ENCODE measurements at places on chromosomes 5 and 9.

GRCh38 chr5:72244862-72245371 is 75.1 kb downstream of the MRPS27 start:
- no peak for DNase-seq

- DNase-seq, result no peak
These were observed 29.5 kb downstream of the TGFBI start for GRCh38 chr5:136058039-136058971.

DNA sequence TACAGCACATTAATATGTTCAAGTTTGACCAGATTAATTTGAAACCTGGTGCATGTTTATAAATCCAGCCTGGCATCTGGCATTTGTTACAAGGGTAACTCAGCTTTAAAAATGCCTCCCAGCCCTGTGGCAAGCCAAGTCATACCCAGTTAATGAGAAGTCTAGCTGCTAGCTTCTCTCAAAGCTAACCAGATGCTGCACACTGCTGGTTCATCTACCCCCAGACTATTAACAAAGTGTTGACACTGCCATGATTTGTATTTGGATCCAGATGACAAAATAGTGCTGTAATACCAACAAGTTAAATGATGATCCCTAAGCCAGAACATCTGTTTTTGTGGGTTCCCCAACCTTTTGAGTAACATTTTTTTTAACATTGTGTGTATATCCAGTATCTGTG is 573.7 kb upstream of the DAB2 start:
- no peak for DNase-seq

DNA sequence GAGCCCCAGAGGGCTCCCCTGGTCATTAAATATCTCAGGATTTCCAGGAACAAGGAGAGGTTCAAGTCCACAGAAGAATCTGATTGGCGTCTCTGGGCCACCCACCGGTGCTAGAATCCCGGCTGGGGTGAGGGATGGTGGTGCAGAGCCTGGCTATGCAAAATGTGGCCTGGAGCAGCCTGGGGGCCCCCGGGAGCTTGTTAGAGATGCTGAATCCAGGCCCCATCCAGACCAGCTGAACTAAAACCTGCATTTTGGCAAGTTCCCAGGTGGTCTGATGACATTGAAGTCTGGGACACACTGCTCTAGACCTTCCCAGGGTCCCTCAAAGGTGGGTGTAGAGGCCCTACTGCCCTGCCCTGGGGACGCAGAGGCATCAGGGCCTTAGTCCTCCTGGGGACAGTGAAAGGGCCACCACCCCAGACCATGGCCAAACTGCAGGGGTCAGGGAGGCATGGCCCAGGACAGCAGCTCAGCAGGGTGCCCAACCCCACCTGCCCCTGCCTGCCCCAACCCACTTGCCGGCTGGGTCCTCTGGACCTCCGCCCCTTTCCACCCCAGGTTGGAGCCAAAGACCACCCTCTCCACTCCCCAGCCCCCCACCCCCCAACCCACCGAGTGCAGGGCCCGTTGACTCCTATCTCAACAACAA is 34.7 kb downstream of the ADAMTS2 start:
- no peak for DNase-seq

- DNase-seq, result no peak
These were observed 200.9 kb downstream of the GADD45G start for GRCh38 chr9:89805571-89806292.

DNA sequence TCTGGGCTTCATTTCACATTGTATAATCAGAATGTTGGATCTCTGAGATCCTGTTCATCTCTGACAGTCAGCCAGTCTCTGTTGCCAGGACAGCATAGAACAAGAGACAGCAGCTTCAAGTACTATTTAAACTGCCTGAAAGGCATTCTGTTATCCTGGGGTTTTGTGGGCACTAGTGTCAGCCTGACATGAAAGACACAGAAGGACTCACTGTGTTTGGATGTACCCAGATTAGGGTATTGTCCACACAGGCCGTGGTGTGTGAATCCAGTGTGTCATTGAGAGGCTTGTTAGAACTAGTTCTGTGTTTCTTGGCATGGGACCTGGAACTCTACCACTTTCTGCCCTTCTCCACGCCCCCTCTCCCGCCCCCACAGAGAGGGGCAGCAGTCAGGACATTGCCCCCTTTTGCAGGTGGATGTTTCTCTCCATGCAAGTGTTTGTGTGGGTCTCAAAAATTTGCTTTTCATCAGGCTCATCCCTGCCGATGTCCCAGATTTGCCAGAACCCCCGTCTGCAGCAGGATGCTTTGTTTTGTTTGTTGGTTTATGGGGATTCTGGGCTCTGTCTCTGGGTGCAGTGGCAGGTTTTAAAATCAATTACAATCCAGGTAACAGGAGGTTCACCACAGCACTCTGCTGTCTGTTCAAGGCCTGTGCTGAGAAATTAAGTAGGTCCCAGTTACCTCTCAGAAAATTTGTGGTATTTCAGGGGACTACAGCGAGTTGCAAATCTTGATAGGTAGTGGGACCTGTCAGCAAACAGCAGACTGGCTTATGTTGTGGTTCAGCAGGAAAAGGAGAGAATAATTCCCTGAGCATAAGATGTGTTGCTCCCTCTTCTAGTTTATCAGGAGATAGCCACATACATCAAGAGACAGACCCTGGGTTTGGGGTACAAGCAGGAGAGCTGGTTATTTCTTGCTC is 144.6 kb downstream of the DOCK2 start:
- DNase-seq, result no peak

DNA sequence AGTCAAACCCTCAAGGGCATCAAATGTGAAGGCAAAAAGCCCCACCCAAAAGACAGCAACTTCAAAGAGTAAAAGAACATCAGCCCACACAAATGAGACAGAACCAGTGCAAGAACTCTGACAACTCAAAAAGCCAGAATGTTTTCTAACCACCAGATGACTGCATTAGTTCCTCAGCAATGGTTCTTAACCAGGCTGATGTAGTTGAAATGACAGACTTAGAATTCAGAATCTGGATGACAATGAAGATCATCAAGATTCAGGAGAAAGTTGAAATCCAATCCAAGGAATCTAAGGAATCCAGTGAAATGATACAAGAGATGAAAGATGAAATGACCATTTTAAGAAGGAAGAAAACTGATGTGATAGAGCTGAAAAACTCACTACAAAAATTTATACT is 339.7 kb downstream of the KIF4B start:
- no peak for DNase-seq

GRCh38 chr5:176596689-176597416 is 13.1 kb downstream of the GPRIN1 start:
- no peak for DNase-seq

- no peak for DNase-seq
These were observed 2.3 kb downstream of the KLF9 start for GRCh38 chr9:70411930-70412831.

GRCh38 chr9:71630377-71630995 is 137.8 kb downstream of the CEMIP2 start:
- DNase-seq, result no peak

DNA sequence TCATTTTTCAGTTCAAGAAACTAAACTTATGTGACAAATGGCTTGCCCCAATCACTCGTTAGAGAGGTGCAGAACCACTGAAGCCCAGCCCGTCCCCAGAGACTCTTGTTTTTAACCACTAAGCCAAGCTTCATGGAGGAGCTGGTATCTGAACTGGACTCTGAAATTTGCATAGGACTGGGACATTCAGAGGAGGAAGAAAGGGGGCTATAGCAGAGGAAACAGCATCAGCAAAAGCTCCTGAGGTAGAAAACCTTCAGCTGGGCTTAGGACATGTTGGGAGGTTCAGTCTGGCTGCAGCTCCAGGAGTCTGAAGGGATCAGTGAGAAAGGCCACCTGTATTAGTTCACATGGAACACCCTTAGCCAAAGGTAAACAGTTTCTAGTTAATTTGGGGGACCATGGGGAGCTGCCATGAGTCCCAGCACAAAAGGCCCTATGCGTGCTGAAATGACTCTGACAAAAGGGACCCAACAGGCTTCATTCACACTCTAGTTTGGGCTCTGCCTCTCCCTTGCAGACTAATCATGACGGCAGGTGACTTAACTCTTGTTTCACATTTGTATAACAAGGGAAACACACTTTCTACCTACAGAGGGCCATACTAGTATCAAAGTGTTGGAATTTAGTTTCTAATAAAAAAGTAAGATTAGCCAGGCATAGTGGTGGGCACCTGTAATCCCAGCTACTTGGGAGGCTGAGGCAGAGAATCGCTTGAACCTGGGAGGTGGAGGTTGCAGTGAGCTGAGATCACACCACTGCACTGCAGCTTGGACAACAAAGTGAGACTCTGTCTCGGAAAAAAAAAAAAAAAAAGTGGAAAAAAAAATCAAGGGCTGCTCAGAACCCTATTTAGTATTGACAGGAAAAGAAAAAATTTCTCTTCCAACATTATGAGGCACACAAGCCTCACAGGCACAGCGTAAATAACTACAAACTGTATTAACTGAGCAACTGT is 10.2 kb downstream of the FBXO10 start:
- no peak for DNase-seq

DNA sequence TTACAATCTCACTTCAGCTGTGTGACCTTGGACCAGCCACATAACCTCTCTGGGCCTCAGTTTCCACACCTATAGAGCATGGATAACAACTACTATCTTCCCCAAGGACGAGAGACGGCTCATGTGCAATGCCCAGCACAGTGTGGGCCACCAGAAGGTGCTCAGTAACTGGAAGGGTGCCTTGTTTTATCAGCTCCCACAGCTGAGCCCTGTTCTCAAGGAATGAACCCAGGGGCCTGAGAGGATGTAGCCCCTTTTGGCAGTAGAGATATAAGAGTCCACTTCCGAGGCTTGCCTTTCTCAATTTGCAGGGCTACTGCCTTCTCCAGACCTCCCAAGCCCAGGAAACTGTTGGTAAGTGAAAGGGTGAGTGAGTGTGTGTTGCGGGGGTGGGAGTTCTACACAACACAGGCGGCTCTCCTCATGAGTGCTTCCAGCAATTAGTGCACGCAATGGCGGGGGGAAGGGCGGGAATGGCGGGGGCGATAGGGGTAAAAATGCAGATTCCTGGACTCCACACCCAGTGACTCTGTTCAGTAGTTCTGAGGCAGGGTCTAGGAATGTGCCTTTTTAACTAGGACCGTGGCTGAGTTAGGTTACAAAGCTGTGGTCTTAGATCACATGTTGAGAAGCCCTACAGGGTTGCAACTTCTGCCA is 185.1 kb downstream of the FSTL4 start:
- no peak for DNase-seq

DNA sequence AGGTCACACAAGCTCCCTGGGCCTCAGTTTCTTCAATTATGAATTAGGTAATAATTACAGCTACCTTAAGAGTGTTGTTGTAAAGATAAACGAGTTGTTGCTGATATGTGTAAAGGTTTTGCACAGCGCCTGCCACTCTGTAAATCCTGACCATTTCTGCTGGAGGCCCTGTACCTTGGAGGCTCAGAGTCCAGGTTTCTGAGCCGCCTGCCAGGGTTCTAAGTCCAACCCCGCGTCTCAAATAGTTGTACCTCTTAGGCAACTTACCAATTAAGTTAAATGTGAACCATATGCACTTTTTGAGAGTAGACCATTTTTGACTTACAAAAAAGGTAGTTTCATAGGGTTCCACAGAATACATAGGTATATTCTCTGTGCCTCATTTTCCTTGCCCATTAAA is 156.8 kb upstream of the KLF9 start:
- DNase-seq, result no peak

GRCh38 chr5:84088996-84089395 is 295.7 kb downstream of the EDIL3 start:
- DNase-seq, result no peak

GRCh38 chr9:68898781-68899439 is 115.0 kb downstream of the PRKACG start:
- no peak for DNase-seq

DNA sequence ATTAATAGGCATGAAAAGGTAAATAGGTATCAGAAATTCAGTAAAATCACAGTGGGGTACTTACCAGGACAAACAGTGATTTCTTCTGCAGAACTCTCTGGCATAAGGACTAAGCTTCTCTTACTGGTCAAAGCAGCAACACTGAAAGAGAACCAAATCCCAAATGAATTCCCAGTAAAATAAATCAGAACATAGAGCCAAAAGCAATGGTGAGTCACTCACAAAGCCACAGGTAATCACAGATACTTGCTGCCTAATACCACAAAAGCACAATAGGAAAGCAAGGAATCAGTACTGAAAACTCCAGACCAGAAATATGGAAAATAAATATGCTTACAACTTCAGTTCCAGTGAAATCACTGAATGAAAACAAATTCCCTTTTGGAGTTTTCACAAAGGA is 50.7 kb downstream of the UIMC1 start:
- DNase-seq, result no peak

GRCh38 chr5:77957516-77957915 is 181.4 kb upstream of the TBCA start:
- no peak for DNase-seq

DNA sequence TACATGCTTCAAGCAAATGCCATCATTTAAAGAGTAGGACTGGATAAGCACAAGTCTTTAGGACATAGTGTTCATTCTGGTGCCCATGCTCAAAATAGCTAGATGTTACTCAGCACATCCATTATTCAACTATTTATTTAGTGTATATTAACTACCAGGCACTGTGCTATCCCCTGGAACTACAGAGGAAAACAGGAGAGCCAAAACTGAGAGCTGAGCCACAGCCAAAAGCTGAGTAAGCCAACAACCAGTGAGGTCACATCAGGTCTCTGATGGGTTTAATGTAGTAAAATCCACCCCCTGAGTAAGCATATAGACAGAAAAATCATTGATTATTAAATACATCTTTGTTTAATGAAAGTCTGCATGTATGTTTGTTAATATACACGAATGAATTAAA is 469.3 kb upstream of the DMAC1 start:
- DNase-seq, result no peak

GRCh38 chr9:120757026-120757913 is 35.9 kb downstream of the FBXW2 start:
- DNase-seq, result no peak

DNA sequence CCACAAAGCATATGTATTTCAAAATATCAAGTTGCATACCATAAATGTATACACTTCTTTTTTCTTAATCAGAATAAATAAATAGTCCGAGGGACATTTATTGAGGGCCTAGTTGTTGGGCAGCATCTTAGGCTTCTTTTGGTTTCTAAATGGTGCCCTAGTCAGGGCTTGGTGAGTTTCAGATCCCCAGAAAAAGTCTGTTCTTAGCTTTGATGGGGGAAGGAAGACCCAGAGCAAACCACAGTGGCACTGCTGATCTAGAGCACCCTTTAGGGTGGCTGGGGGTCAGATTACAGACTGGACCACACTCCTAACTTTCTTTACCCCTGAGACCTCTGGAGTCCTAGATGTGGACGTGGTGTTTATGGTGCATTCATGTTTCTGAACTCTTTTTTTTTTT is 97.8 kb downstream of the C9orf152 start:
- no peak for DNase-seq

- no peak for DNase-seq
These were observed 1.7 kb downstream of the FBXW5 start for GRCh38 chr9:136942881-136943230.

Measured in NCI-H1930 (cell line).